Activated naive CD8-positive, alpha-beta T cell treated with anti-CD3 and anti-CD28 coated beads for 36 hours (primary cell): ENCODE measurements at places on chromosomes 7 and 10. TPM values are rescaled to one million over a fixed set of nuclear protein-coding genes. Genes with fewer than 3 reads are reported as not detected.

Gene TEX47
- total RNA-seq: not detected

Gene IFIT1B
- total RNA-seq: not detected

Gene GPR37
- total RNA-seq: not detected

Gene NXPH1
- not detected for total RNA-seq

DNA sequence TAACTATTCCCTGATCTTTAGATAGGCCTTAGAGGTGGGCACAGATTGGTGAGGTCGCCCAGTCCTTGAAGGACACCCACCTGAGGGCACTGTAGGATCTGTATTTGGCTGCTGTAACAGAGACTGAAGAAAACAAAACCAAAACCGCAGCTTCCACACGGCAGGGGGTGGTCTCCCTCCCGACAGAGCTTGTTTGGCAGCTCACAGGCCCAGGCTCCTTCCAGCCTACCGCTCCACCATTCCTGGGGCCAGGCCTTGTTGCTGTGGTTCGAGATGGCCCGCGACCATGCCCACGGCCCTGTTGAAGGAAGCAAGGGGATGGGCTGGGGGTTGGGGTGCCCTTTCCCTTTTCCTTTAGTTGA lies 30.4 kb downstream of the ZNF783 start:
- H3K4me3 ChIP-seq: no peak overlapping the region
- peaks cover 11% of the 10 kb centered on the region for H3K4me1 ChIP-seq
- H3K27ac ChIP-seq: no peak overlapping the region

- DNase-seq: no peak
- no peaks in the 10 kb centered on the region for H3K36me3 ChIP-seq
- H3K27ac ChIP-seq: no peak overlapping the region
- no peak overlapping the region for H3K4me3 ChIP-seq
- peaks cover 7% of the 10 kb centered on the region for H3K4me1 ChIP-seq
Observed at GRCh38 chr10:4267086-4267773, 482.2 kb upstream of the KLF6 start.
